ENCODE measurements at places on chromosomes 1 and 21.

GRCh38 chr21:35945089-35945671 is 115.1 kb downstream of the SETD4 start:
- DNase-seq = no peak

DNA sequence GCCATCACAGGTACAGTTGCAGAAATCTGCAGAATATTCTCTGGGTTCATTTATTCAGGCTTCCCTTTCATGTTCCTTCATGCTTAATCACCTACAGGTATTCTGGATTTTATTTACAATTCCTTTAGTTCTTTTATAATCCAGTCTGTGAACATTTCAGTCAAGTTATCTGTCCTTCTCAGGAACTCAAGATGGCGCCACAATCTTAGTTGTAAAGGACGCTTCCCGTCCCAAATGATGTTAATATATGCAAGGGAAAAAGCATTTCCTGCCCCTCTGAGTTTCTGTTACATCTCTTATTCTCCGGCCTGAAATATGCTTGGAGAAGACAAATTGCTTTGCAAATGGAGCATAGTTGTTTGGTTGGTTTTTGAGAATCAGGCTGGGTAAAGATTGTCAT is 19.3 kb downstream of the F3 start:
- peak; percentile 78 for DNase-seq

GRCh38 chr1:61051719-61052394 is 30.5 kb upstream of the NFIA start:
- peak; percentile 78 for DNase-seq

DNA sequence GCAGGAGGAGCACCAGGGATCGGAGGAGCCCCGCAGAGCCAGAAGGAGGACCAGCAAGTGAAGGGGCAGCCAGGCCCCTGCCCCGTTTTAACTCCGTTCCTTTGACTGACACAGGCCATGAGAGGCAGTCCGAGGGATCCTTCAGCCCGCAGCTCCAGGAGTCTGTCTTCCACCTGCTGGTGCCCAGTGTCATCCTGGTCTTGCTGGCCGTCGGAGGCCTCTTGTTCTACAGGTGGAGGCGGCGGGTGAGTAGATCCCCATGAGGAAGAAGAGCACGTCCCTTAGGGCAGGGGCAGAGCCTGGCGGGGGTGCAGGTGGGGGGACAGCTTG is 13.3 kb downstream of the CSF1 start:
- no peak for DNase-seq

DNA sequence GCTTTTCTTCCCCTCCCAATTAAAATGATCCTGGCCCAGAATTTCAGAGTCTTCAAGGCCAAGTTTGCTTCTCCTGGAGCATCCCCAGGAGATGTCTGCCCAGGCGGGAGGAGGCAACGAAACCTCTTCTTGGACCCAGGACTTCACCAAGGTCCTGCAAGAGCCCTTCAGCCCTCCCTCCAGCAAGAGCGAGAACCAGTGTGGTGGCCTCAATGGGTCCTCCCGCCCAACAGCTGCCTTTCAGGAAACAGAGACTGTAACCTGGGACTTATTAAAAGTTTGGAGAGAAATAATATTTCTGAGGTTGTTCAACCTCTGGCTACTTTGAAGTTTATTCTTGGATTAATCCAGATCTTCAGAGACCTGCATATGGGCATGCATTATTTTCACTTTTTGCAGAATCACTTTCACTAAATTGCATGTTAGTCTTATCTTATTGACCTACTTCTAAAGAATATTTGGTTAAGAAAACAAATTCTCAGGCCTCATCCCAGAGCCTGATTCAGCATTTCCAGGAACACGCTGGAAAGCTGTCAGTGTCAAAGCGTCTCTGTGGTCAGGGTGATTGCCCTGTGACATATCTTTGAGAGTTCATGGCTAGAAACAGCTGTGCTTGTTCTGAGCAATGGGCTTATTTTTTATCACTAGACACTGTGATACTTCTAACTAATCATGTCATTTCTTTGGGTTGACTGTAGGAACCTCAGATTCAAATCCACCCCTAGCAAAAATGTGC is 66.0 kb upstream of the CLDN14 start:
- DNase-seq = no peak

DNA sequence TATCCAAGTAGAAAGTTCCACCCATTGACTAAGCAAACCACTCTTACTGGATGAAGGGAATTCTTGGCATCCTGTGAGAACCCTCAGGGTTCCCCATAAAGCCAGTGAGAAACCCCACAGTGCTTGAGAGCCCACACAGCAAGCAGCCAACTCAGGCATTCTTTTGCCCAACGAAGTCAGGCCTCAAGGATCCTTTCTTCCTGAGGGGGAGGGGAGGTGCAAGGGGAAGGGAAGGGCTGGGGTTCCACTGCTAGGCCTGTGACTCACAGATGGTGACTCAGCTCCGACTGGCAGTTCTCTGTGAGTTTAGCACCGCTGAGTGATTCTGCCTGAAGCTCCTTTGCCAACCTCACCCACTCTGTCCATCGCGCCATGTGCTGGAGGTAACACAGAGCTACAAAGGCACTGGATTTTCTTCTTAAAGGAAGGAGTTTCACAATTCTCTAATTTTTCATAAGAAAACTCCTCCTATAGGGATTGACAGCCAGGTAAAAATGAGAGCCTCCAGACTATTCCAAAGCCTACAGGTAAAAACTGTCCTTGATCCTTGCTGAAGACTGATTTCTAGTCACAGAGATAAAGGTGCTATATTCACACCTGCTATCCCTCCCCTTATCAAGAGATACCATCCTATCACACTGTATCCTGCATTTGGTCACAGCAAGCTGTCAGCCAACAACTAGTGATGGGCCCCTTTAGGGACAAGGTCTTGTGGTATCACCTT is 4.8 kb downstream of the ENO1 start:
- peak; percentile 83 for DNase-seq

DNA sequence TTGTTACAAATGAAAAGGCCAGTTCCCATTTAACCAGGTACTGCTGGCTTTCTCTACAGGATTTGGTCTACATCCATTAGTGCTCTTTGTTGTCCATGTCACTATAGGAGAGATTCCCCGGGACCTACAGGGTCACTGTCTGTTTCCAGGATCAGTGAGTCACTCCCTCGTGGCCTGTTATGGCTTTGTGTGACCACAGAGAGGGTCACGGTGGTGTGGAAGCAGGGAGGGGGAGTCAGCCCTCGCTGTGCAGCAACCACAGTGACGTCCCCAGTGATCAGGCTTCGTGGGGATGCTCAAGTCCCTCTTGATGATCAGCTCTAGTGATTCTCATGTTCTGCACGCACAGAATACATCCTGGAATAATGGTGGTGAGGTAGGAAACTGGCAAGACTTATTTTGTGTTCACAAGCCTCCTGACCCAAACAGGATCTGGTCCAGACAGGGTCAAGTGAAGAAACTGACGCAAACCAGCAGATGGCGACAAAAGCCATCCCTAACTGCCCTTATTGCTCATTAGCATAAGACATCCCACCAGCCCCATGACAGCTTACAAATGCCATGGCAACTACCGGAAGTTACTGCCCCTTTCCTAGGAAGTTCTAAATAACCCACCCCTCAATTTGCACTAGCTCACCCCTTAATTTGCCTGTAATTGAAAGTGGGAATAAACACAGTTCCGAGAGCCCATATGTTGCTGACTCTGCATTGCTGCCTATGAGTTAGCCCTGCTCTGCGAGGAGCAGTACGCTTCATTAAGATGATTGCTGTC is 98.5 kb downstream of the DISC1 start:
- DNase-seq = peak; percentile 89

- DNase-seq = no peak
These were observed 31.9 kb downstream of the SEC16B start for GRCh38 chr1:177937931-177938330.

- no peak for DNase-seq
These were observed 27.4 kb downstream of the POFUT2 start for GRCh38 chr21:45260191-45260825.

- no peak for DNase-seq
These were observed 17.1 kb upstream of the OBSCN start for GRCh38 chr1:228190778-228191177.

DNA sequence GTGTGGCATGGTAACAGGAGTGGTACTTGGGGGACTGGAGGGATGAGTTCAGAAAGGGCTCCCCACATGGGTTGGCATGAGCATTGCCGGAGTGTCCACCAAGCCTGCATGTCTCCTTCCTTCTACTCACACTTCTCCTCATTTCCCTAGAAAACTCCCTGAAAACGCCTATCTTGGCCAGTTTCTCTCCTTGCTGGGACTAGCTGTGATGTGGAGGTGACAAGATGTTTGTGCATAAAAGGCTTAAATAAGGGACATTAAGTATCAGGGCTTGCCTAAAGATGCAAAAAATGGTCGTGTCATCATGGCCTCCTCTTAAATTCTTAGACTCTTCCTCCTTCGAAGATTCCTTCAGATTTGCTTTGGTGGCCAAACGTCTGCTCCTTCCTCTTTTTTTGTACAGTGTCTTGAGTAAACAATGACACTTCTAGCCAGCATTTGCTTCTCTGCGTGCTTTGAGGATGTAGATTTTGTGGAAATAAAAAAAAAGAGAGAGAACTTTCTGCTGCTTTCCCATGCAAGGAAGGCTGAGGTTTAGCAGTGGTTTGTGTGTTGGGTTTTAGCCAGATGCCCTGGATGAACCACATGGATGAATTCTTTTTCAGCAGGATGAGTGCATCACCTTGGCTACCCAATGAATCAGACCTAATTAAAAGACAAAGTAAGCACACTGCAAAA is 239.1 kb upstream of the IRF2BP2 start:
- DNase-seq = no peak

DNA sequence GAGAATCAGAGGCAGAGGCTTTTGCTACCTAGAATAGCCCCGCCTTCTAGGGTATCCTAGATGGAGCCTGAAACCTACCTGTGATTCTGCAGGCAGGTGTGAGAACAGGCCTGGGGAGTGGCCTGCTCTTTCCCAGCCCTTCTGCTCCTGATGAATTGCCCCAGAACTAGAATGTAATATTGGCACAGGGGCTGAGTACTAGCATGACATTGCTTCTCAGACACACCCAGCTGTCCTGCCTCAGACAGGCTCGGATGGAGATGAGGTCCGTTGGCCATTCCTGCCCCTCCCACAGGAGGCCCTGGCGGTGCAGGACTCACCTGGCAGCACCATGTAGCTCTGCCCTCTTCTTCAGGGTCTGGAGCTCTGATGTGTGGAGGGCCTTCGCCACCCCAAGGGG is 237.6 kb downstream of the GRIK3 start:
- no peak for DNase-seq
